Fibroblast of skin of abdomen (primary cell): ENCODE measurements at places on chromosomes 3 and 15.

- peak; percentile 83 for DNase-seq
Observed at GRCh38 chr3:42148982-42149432, 57.9 kb downstream of the TRAK1 start.

- no peak for DNase-seq
Observed at GRCh38 chr3:178260887-178261565, 275.2 kb upstream of the KCNMB2 start.

GRCh38 chr15:98195796-98196195, 235.3 kb downstream of the ARRDC4 start:
- no peak for DNase-seq

DNA sequence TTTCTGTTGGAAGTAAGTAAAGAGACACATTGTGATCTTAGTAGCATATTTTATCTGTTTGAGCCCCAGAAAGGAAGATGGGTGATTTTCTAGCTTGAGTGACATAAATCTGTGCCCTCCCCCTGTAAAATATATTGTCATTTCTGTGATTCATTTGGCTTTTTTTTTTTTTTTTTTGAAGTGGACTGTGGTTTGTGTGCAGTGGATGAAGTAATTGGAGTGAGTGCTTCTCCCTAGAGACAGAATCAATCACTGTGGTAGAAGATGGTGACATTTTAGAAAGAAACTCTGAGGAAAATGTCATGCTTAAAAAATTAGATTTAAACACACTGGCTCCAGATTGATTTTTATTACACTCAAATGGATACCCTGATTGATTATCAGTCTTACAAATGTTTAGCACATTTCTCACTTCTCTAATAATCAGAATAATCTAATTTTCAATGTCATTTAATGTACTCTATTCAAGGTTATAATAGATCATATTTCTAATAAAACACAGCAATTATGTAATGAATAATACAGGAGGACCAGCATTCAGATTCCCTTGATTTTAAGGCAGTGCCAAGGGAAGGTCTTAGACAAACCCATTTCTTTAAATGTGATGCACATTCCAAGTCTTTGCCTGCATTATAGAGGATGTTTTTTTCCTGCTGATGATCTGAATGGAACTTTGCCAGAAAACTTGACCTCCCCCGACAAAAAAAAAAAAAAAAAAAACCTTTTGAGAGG, 116.6 kb downstream of the TOP2B start:
- peak; percentile 73 for DNase-seq

DNA sequence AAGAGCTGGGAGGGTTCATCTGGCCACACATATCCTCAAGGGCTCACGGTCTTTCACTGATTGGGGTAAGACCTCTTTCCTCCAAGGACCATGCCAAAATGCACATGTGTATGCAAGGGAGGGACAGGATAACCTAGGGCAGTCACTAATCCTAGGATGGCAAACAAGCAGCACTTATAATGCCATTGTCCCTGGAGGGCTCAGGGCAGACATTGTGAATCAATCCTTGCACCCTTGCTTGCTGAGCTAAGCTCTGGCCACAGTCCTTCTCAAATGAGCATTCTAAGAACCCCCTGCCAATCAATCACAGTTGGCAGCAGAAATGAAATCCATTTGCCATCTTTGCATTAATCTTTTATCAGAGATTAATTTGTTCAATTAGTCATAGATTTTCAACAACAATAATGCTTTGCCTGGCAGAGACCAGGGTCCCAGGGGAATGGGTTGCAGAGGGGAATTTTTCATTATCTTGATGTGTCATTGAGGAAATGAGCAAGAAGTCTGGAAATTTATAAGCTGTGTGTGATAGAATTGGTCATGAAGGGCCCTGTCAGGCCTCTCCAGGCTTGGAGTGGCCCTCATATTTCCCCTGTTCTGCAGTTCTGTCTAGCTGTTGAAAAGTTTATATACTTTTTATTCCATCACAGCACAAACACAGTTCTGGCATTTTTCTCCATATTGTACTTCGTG, 57.2 kb upstream of the KY start:
- peak; percentile 90 for DNase-seq
